ENCODE measurements at places on chromosomes 12 and 14.

GRCh38 chr14:105076296-105076804, 11.1 kb upstream of the GPR132 start:
- no peak for DNase-seq

GRCh38 chr14:23159532-23159931, 23.9 kb downstream of the SLC7A8 start:
- DNase-seq = no peak

GRCh38 chr12:31496257-31496656, 94.7 kb downstream of the DENND5B start:
- DNase-seq = no peak

DNA sequence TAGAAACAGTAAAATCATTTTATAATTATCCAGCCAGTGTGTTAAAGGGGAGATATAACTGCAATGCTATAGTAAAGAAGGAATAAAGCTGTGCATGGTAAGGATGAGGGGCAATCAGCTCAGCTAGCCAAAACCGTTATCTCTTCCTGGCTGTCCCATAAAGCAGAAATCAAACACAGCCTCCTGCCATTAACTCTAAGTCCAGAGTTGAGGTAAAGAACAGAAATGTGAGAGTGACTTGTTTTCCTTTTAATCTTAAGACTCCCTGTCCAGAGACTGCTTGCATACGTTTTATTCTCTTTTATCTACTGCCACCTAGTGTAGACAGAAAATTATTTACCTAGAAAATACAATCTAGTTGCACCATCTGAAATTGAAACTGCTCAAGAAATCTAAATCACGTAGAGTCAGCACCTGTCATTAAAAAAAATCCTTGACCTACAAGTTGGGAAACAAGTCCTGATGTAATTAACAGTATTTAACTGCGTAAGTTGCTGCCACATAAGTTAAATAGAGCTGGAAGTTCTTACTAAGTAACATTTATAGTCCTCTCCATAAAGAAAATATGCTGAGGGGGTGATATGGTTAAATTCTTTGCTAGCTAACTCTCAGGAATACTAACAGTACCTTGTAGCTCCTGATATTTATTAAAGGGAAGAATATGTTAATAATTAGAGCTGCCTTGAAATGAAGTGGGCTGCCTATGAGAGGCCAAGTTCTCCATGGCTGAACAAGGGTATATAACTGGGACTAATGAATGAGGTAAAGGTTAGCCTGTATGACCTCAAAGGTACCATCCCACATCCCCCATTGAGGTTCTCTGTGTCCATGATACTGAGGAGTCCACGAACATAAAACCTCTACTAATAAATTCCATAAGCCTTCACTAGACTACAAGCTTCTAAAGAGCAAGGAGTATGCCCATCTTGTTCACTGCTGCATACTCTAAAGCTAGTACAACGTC, 62.7 kb downstream of the GALNT4 start:
- DNase-seq = peak; percentile 60

GRCh38 chr12:89323568-89324218, 28.6 kb downstream of the DUSP6 start:
- DNase-seq = no peak

- peak; percentile 45 for DNase-seq
These were observed 1.3 kb downstream of the SLC38A1 start for GRCh38 chr12:46267575-46267824.

GRCh38 chr14:52950410-52950897, 396 bp downstream of the FERMT2 start:
- DNase-seq = peak; percentile 26

DNA sequence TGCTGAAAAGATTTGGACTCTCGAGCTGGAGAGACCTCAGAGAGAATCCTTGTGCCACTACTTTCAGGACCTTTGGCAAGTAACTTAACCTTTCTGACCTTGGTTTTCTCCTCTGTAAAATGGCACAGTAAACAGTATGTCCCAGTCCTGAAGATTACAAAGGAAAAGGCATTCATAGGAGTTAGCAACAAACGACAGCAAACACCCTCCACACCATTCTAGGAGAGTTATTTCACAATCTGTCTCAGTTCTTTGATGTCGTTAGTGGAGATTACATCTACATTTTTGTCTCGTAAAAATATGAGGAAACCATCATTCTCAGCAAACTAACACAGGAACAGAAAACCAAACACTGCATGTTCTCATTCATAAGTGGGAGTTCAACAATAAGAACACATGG, 205.7 kb downstream of the ITPR2 start:
- no peak for DNase-seq

- no peak for DNase-seq
These were observed 167.1 kb upstream of the NOS1 start for GRCh38 chr12:117528538-117528937.

DNA sequence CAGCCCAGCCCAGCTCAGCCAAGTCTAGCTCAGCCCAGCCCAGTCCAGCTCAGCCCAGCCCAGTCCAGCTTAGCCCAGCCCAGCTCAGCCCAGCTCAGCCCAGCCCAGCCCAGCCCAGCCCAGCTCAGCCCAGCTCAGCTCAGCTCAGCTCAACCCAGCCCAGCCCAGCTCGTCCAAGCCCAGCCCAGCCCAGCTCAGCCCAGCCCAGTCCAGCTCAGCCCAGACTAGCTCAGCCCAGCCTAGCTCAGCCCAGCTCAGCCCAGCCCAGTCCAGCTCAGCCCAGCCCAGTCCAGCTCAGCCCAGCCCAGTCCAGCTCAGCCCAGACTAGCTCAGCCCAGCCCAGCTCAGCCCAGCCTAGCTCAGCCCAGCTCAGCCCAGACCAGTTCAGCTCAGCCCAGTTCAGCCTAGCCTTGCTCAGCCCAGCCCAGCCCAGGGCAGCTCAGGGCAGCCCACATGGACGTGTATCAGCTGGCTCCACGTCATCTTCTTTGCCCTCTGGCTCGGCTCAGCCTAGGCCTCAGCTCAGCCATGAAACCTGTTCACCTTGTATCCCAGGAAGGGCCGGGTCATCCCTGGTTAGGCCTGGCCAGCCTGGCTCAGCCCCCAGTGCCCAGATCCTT, 185.6 kb downstream of the TMEM121 start:
- no peak for DNase-seq

DNA sequence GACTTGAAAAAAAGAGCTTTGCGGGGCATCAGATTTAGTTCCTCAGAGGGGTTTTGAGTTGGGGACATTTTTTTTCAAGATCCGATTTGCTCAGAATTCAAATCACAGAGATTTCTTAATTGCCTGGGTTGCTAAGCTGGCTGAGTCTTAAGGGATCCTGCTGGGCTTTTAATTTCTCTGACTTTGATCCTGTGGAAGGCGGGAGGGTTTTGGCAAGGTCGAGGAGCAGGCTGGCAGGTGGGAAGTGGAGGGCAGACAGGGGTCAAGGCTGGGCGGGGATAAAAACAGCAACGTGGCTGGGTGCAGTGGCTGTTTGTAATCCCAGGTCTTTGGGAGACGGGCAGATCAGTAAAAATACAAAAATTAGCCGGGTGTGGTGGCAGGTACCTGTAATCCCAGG, 33.5 kb upstream of the CCDC63 start:
- no peak for DNase-seq

DNA sequence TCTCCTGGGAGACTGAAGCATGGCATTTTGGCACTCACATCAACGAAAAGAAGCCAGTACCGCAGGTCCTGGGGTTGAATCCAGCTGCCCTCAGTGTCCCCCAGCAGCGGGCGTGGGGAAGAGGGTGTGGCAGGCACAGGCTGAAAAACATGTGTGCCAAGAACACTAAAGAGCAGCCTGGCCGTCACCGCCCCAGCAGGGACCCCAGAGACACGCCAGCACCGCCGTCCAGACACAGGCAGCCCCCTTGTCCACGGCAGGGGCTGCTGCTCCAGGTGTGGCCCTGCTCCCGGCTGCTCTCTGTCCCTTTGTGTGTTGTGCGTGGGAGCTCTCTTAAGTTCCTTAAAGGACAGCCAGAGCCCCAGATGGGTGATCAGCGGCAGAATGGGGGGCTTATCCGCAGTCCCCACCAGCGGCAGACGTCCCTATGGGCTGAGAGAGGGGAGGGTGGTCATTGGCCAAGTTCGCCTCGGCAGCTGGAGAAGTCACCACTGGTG, 556 bp downstream of the PHETA1 start:
- no peak for DNase-seq

DNA sequence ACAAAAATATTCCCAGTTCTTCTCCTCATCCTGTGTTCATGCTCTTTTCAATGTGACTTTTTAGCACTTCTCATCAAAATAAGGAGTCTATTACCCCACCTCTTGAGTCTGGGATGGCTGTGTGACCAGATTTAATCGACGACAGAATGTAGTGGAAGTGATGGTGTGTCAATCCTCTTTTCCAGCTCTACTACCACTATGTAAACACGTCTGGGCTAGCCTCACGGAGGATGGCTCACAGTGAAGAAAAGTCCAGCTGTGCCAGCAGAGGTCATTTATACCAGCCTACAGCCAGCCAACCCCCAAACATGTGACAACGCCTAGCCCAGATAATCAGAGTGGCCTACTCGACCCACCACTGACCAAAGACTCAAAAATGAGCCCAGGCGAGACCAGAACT, 37.3 kb upstream of the FGF6 start:
- DNase-seq = no peak

DNA sequence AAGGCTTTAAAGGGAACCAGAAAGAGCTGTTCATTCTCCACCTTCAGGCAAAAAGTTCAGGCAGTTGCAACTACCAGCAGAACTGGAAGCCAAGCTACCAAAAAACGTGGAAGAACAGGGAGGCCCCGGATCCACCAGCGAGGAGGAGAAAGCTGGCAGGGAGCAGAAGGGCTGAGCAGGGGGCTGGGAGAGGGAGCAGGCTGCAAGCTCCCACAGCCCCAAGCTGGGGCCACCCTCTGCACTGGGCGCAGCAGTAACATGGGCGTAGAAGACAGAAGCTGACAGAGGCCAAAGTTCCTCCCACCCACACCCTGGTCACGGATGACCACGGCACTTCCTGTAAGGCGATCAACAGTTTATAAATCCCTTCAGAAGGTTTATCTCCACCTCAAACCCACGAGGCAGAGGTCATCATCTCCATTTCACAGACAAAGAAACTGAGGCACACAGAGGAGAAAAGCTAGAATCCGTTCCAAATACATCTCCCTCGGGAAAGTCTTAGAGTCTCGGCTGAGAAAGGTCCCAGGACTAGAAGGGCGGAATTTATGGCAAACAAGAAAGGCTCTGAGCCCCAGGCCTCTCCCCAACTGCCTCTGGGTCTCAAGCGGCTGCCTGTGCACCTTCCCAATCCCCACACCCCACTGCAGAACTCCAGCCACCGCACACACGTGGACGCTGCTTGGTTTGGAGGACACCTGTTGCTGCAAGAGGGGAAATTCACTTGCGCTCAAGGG, 1.8 kb downstream of the CCDC85C start:
- peak; percentile 34 for DNase-seq

GRCh38 chr12:104249898-104250297, 34.3 kb downstream of the TXNRD1 start:
- no peak for DNase-seq

DNA sequence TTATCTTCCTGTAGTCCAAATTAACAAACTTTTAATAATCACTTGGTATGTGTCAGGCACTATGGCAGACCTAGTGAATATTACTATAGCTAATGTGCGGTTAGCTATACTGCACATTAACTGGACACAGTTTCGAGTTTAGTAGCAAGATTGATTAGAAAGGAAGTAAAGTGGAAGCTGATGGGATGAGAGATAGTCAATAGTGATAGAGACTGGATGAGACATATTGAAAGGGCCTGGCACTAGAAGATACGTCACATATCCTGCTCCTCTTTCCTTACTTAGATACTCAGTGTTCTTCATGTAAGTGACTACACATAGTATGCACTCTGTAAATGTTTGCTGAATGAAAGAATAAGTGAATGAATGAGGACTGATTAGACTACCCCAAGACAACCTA, 5.5 kb downstream of the TBK1 start:
- no peak for DNase-seq

DNA sequence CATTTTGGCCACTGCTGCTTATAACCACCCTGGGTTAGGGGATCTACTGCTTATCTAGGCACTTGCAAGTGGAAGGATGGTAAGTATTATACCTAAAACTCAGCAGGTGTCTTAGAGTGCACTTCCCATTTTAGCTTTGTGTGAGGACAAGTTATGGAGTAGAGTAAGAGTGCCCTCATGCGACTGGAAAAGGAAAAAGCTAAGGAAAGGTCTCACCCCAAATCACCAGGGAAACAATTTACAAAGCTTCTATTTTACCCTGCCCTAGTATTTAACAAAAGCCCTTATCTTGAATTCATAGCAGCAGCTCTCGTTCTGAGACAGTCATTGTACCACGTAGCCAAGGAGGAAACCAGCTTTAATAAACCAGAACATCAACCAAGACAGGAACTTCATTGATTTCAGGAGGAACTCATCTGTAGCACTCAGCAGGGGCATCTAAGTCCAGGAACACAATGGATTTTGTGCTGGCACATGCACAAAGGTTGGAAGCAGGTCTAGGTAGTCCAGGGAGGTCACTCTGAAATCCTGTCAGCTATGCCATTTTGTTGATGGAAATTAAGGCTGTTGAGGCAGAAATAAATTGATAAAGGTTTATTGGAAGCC, 2.9 kb downstream of the RDH12 start:
- peak; percentile 58 for DNase-seq

GRCh38 chr14:62776300-62776699, 269.0 kb downstream of the KCNH5 start:
- no peak for DNase-seq

- DNase-seq = no peak
These were observed 665.9 kb downstream of the BCL11B start for GRCh38 chr14:98606041-98606640.

- DNase-seq = peak; percentile 75
These were observed 10.6 kb upstream of the MAP4K5 start for GRCh38 chr14:50542941-50543418.

GRCh38 chr14:101230161-101230850, 326.8 kb upstream of the RTL1 start:
- DNase-seq = no peak

GRCh38 chr12:119913536-119914330, 36.6 kb upstream of the CIT start:
- no peak for DNase-seq

- no peak for DNase-seq
These were observed 1097.7 kb downstream of the TMTC2 start for GRCh38 chr12:83784298-83784890.

DNA sequence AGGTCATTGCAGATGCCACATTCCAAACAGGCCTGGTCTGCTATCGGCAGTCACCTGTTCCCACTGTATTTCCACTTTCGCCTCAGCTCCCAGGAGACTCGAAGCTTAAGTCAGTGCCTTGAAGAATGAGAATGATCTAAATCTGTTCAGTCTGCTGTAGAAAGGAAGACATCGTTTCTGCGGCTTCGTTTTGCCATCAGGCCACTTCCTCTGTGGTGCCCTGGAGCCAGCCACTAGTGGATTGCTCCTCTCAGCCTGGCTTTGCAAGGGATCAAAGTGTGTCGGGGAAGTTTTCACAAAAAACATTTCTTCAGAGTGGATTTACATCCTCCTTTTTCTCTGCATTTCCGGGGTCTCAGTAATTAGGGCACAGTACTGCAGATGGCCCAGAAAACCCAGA, 66.7 kb downstream of the AACS start:
- DNase-seq = no peak
